AML-193 (cell line): ENCODE measurements at places on chromosomes 6 and 20.
A peak's percentile ranks its signal among the peaks of the same experiment; 100 is the strongest.

DNA sequence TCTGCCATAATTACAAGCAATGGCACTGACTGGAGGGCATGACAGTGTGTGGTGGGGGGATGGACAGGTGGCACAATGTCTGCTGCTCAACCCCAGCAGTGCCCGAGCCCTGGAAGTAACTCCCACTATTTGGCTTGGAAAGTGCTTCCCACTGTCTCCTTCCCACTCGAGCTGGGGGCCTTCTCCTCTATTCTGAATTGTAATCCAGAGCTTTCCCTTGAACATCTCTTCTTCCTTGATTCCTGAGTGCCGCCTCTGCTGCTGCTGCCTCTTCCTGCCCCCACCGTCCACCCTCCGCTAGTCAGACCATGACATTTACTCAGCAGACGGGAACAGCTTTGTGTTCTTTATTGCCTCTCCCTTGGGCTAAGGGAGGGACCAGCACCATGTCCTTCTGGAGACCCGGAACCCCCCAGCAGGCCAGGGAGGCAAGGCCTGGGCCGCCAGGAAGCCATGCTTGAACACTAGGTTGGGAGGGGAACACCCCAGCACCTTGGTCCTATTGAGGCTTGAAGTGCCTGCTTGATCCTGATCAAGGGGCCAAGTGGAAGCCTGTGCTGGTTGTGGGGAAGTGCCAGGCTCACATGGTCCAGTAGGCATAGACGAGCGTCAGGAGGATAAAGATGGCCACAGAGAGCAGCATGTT is 17.0 kb downstream of the CCDC167 start:
- DNase-seq = no peak

- no peak for DNase-seq
Measured at GRCh38 chr6:151803743-151804142, 3.7 kb upstream of the ESR1 start.

- DNase-seq = no peak
Measured at GRCh38 chr6:36063318-36064060, 35.9 kb downstream of the MAPK14 start.

DNA sequence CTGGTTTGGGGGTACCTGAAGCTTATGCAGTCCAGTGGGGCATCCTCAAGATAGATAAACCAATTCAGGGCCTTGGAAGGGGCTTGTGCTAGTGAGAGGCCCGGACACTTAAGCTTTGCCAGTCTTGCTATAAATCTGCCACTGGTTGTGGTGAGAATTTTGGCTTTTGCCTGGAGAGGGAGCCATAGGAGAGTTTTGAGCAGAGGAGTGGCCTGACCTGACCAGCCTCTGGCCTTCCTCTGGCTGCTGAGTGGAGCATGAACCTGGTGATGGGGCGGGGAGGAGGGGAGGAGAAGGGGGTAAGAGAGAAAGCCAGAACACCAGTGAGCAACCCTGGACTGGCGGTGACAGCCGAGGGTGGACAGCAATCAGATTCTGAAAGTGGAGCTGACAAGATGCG is 7.1 kb downstream of the TMEM74B start:
- no peak for DNase-seq

GRCh38 chr6:29980511-29980910 is 38.2 kb downstream of the HLA-A start:
- DNase-seq = no peak

GRCh38 chr20:51385646-51386530 is 156.6 kb downstream of the NFATC2 start:
- DNase-seq = peak; percentile 24

- no peak for DNase-seq
Measured at GRCh38 chr20:33645072-33645358, 17.1 kb upstream of the C20orf144 start.

- no peak for DNase-seq
Measured at GRCh38 chr20:33561692-33562601, 72.1 kb downstream of the CBFA2T2 start.

GRCh38 chr20:62197801-62198200 is 15.0 kb downstream of the MTG2 start:
- no peak for DNase-seq

GRCh38 chr6:169722362-169723199 is 1.7 kb downstream of the PHF10 start:
- peak; percentile 50 for DNase-seq

GRCh38 chr6:83917001-83917400 is 57.5 kb downstream of the CYB5R4 start:
- DNase-seq = no peak

DNA sequence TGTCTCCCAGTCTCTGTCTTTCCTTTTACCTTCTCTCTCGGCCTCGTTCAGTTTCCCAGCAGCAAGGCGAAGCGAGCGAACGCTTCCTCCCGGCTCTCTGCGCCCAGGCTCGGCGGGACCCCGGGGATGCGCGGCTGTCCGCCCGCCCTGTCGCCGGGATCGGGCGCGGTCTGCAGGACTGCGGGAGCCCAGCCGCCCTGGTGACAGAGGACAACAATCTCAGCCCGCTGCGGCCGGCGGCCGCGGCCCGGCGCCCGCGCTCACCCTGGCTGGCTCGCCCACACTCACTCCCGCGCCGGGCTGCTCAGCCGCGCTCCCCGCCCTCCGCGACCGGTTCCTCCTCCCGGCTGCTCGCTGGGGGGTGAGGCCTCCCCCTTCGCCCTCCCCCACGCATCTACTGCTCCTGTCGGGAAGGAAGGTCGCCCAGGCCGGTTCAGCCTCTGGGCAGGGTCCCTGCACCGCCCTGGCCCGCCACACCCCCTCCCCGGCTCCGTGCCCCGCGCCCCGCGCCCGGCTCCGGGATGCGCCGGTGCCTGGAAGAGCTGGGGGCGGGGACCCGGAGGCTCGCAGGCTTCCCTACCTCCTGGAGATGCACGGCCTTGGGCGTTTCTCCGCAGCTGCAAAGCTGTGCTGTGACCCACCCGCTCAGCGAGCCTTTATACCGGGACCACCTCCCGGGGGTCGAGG is 410 bp downstream of the SYNE1 start:
- no peak for DNase-seq

DNA sequence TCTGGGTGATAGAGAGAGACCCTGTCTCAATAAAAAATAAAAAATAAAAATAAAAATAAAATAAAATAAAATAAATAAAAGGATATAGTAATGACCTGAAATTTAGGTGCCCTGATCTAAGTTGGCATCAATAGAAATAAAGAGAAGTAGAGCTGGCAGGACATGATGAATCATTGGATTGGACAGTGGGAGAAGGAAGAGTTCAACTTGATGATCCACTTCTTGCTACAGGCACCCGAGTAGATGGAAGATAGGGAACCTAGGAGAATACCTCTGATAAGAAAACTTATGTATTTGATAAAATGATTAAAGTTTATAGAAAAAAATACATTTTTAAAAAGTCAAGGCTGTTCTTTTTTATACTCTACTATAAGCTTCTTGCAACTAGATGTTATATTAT is 79.0 kb downstream of the ADTRP start:
- no peak for DNase-seq

DNA sequence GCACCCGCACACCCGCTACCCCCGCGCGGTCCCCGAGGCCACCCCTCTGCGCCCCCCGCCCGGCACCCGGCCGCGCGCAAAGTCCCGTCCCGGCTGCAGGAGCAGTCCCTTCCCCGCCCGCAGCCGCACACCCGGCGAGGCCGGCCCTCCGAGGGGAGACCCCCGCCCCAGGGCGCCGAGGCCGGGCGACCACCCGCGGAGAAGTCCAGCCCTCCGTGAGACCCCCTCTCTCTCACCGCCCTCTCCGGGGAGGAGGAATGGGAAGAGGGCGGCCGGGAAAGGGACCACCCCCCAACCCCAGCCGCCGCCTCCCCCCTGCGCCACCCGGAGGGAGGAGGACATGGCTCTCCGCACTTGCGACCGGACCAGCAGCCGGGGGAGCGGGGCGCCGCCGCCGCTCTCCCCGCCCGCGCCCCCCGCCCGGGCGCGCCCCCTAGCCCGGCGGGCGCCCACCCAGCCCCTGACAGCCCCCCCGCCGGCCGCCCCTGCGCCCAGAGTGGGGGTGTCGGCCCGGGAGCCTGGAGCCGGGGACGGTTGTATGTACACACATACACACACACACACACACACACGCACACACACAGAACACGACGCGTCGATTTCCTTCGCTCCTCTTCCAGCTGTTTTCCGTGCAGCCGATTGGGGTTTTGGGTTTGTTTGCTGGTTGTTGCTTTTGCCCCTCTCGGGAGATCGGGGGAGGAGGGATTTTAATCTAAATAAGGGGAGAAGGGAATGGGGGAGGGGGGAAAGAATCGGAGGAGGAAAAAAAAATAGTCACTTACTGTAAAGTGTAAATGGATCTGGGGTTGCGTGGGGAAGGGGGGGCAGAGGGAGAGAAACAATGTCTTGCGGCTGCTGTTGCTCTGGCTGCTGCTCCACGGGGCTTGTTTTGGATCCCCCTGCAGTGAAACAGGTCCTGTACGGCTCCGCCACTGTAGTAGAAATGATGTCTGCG is at the start of gene ATXN1:
TSS of gene ATXN1 (minus strand) at position 945 of the 955 bp plus-strand sequence.
- DNase-seq = peak; percentile 49

DNA sequence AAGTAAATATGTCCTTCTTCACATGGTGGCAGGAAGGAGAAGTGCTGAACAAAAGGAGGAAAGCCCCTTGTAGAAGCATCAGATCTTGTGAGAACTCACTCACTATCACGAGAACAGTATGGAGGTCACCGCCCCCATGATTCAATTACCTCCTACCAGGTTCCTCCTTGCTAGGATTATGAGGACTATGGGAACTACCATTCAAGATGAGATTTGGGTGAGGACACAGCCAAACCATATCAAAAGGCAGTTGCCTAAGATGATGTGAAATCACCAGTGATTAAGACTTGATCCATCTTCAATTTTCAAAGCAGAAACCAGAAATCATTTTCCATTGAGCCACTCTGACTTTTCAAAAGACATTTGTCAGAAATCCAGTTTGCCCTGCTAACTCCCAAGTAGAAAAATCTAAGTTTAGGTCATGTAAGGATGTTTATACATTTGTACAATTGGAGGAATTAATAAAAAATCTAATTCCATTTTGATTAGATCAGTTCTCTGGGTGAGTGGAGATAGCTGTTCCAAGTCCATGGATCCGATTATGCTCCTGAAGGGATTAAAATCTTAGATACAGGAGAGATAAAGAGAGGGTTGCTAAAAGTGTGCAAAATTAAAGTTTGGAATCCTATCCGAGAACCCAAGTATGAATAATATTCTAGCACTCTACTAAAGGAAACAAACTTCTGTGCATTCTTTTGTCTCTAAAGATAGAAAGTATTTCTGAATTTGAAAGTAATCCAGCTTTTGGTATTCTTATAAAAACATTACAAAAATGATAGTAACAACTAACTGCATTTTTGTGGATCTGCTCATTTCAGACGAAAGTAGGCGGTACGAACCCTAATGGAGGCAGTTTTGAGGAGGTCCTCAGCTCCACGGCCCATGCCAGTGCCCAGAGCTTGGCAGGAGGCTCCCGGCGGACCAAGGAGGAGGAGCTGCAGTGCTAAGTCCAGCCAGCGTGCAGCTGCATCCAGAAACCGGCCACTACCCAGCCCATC is 39.5 kb downstream of the HDDC2 start:
- no peak for DNase-seq

GRCh38 chr6:105648276-105648675 is 245.4 kb upstream of the PREP start:
- no peak for DNase-seq

GRCh38 chr6:91268941-91269340 is 682.1 kb upstream of the MAP3K7 start:
- DNase-seq = no peak

GRCh38 chr6:38443352-38444144 is 196.2 kb downstream of the BTBD9 start:
- DNase-seq = peak; percentile 92

- DNase-seq = no peak
Measured at GRCh38 chr6:15479761-15480160, 183.1 kb downstream of the DTNBP1 start.

- DNase-seq = peak; percentile 30
Measured at GRCh38 chr20:23889775-23890187, 10.2 kb upstream of the CST5 start.

- DNase-seq = no peak
Measured at GRCh38 chr6:6747371-6747770, 158.9 kb downstream of the LY86 start.

DNA sequence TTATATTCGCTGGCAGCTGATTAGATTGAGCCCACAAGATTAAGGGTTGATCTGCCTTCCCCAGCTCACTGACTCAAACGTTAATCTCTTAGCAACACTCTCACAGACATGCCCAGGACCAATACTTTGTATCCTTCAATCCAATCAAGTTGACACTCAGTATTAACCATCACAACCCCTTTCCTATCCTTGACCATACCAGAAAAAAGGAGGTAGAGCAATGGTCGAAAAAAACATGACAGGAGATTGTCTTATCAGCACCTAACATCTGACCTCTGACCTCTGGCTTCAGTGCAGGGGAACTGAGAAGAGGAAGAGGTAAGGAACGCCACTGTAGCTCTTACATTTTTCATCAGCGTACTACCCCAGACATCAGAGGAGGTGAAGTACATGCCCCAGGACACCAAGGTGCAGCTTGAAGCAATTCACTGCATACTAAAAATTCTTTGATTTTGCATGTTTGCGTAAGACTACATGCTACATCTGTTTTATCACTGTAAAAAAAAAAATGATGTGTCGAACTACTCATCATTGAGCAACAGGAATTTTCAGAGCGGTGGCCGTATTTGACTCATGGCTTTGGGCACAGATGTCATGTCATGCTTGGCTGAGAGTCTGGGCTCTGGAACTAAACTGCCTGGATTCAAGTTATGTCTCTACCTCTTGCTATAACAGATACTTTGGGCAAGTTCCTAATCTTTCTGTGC is 188.0 kb upstream of the TAB2 start:
- DNase-seq = no peak

DNA sequence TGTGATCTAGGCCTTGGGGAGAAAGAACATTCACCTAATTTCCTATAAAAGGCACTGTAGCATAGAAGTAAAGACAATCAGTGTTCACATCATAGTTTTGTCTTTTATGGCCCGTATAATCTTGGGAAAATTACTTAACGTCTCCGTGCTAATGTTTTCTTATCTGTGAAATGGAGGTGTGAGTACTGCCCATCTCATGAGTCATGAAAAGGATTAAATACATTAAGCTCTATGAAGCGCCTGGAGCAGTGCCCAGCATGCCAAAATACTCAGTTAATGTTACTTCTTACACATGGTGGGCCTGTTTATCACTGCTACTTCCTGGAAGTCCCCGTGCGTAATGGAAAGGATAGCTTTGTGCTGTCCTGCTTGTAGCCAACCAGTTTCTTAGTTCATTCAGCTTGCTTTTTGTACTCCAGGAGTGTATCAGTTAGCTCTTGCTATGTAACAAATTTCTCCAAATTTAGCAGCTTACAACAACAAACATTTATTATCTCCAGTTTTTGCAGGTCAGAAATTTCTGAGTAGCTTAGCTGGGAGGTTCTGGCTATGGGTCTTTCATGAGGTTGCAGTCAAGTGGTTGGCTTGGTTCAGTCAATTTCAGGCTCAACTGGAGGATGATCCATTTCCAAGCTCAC is 103.6 kb upstream of the BMP2 start:
- DNase-seq = no peak

GRCh38 chr20:43558412-43559146 is at the start of gene SGK2:
Gene SGK2, plus strand, starts transcription at chr20:43559027. Its CDS starts 7,469 bp downstream, at chr20:43566496.
- no peak for DNase-seq

DNA sequence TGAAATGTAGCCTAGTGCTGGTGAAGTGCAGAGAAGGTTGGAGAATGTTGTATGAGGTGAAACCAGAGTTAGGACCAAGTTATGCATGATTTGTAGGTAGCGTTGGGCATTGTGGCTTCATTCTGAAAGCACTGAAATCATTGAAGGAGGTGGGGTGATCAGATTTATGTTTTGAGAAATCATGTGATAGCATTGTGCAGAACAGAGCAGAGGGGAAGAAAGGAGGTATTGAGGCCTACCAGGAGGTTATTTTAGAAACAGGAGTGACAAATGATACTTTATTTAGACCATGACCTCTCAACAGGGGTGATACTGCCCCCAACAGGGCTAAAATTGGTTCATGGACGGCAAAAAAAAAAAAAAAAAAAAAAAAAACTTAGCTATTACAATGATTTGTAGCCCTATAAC is 15.6 kb upstream of the HMGN3 start:
- DNase-seq = peak; percentile 15
